ENCODE measurements at places on chromosomes 5 and 9.

DNA sequence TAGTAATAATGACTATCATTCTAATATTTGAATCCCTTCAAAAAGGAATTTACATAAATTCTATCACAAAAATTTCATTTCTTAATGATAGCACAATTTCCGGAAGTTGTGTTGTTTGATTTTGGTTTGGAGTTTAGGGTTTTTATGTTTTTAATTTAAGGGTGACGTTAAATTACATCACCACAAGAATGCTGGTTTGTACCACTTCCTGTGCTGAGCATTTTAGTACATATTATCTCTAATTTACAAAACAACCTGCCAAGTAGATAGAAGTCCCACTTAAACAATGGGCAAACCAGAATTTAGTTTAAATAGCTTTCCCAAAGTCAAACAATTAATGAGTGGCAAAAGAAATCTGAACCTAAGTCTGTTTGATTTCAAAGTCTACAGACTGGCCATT lies 63.4 kb downstream of the DENND1A start:
- no peak for DNase-seq

- DNase-seq, result peak; percentile 13
Observed at GRCh38 chr5:150562832-150563231, 54.9 kb downstream of the NDST1 start.

- DNase-seq, result no peak
Observed at GRCh38 chr9:69323861-69324260, 1.2 kb upstream of the ENTREP1 start.

GRCh38 chr9:80197661-80198060 lies 625.9 kb downstream of the TLE4 start:
- no peak for DNase-seq

- DNase-seq, result no peak
Observed at GRCh38 chr5:67770431-67771025, 445.0 kb upstream of the PIK3R1 start.
